Activated effector memory CD4-positive, alpha-beta T cell treated with anti-CD3 and anti-CD28 coated beads, Interleukin-2, amount 50 U/mL, for 16 hours (primary cell): ENCODE measurements at places on chromosomes 5 and 9.
A peak's percentile ranks its signal among the peaks of the same experiment; 100 is the strongest.

GRCh38 chr5:132496631-132497487 lies 6.3 kb upstream of the IRF1 start:
- DNase-seq, result peak; percentile 91

DNA sequence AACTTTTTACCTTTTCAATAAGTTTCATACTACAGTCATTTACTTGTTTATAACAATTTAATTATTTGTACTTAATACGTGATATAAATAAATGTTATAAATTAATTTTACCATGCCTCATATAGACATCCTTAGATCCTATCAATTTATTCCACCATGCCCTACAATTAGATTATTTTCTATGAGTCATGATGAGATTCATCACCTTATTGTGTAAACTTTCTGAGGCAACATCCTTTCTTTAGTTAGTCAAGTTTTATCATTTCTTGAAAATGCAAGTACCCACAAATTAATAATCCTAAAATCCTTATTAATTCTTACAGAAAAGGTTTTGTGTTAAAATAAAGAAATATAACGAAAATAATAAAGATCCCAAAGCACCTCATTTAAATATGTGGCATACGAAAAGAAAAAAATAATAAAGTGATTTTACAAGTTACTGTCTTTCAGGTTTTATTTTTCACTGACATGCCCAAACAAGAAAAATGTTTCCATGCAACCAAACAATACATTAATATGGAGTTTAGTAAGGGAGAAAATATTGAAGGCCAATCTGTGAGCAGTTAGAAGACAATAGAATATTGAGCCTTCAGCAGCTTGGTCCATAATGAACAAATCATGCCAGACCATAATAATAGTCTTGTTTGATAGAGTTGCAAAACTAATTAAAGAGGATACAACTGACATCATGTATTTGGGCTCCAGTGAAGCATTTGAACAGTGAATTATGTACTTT lies 188.7 kb upstream of the MRPS30 start:
- no peak for DNase-seq

GRCh38 chr5:138139781-138140090 lies 508 bp upstream of the NME5 start:
- no peak for DNase-seq

DNA sequence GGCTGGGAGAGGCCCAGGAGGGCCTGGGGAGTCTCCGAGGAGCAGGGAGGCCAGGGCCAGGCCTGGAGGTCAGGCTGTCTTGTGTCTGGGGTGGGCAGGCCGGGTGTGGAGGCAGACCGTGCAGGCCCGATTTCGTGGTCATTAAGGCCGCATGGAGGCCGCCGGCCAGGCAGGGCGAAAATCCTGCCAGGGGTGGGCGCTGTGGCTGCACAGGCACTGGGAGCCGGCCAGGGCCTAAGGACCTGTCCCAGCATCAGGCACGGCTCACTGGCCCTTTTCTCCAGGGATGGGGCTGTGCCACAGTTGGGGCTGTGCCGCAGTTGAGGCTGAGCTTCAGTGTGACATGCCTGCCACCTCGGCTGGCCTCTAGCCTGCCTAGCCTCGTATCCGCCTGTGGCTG lies 35.9 kb downstream of the ASS1 start:
- DNase-seq, result no peak

- DNase-seq, result no peak
These were observed 291.5 kb downstream of the ZSWIM6 start for GRCh38 chr5:61623401-61624069.

DNA sequence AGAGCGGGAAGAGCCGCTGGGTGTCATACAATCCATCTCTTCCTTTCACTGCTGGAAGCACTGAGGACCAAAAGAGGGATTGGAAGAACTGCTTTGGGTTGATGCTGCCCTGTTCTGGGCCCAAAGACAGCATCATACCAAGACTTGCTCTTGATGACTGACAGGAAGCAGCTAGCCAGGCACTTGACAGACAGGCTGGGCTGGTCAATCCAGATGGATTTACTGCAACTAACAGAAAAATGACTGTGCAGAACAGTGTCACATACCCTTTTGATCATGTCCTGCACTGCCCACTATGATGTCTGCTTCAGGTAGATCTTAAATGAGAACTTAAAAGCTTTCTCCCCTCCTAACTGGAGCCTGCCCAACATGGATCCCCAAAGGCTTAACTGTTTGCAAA lies 157.6 kb downstream of the CRB2 start:
- DNase-seq, result no peak

DNA sequence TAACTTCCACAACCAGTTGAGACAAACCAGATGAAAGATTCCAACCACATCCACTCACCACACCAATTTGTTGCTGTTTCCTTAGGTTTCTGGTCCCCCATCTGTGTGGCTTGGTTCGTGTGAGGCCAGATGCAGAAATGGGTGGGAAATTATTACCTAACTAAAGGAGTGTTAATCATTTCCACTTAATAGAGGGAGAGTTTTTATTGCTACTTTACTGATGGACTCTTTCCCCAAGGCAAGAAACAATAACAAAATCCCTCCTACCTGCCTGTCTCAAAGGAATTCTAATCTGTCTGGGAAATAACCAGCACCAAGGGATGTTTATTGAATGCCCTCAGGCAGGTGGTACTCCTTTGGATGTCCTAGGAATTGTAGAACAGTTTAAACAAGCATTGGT lies 76.3 kb downstream of the TMEM167A start:
- DNase-seq, result no peak

GRCh38 chr5:31854181-31855133 lies 215.5 kb downstream of the PDZD2 start:
- DNase-seq, result no peak

DNA sequence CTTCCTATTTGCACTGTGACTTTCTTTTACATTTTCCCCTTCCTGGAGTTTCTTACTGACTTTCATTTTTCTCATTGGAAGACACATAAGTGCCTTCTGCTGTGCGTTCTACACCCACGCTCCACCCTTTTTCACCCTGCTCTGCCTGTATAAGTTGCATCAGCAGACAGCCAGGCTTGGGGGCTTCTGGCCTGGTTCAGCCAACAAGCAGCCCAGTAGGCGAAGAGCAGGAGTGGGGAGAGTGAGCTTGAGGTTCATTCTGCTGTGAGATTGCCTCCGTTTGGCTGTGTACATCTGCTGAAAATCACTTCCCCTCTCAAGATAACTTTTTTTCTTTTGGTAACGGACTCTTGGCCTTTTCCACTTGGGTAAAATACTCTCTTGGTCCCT lies 38.4 kb downstream of the RASGRF2 start:
- no peak for DNase-seq

DNA sequence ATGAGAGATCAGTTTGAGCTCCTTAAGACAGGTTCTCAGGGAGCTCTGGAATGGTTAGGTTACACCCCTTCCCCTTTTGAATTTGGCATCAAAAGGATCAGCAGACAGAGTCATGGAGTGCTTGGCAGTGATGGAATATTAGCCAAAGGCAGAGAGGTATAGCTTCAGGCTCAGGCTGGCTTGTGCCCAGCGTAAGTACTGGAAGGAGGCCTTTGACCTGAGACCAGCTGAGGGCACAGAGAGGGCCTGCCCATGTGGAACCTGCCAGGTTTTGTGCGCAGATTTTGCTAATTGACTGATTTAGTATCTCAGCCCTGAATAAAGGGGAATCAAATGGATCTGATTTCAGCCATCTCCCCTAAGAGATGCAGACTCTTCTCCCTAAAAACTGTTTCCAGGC lies 81.5 kb downstream of the RGS3 start:
- DNase-seq, result peak; percentile 34

DNA sequence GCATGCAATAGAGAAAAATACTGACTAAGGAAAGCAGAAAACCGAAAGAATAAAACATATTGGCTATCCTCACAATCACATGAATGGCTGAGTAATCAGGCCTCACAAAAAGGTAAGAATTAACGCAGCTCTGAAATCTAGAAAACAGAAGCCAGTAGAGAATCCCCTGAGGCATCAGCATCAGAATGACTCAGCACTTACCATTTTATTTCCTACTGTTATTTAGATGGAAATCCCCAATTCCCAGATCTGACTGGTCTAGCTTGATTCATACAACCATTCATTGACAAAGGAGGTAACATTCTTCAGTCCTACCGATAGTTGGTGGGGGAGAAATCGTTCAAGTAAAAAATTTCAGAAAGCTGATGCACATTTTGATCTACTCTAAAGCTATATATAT lies 1408.4 kb upstream of the WWC1 start:
- no peak for DNase-seq

DNA sequence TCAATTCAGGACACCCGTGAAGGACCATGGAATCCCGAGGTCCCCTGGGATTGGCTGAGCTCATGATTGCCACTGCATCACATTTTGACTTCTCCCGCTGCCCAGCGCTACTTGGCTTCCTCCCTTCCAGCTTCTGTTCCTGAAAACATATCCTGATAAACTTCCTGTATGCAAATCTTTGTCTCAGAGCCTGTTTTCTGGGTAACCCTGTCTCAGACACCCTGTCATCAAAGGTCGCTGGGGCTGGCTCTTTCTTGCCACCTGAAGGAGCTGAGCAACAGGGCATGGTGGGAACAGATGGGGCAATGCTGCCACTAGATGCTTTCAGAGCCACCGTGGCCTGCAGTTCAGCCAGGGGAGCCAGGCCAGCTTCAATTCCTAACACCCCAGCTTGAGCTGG lies 154.3 kb upstream of the TBC1D2 start:
- DNase-seq, result no peak

- no peak for DNase-seq
These were observed 315.3 kb upstream of the MSX2 start for GRCh38 chr5:174409070-174409469.

GRCh38 chr5:59923465-59923864 lies 29.9 kb upstream of the PDE4D start:
- no peak for DNase-seq

GRCh38 chr9:14479163-14479560 lies 165.2 kb upstream of the NFIB start:
- no peak for DNase-seq

DNA sequence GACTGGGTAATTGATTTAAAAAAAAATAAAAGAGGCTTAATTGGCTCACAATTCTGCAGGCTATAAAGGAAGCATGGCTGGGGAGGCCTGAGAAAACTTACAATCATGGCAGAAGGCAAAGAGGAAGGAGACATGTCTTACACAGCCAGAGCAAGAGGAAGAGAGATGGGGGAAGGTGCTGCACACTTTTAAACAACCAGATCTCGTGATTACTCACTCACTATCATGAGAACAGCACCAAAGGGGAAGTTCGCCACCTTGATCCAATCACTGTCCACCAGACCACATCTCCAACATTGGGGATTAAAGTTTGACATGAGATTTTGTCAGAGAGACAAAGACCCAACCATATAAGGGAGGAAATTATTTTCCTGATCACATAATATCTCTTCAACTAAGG lies 138.8 kb upstream of the NR4A3 start:
- DNase-seq, result no peak

DNA sequence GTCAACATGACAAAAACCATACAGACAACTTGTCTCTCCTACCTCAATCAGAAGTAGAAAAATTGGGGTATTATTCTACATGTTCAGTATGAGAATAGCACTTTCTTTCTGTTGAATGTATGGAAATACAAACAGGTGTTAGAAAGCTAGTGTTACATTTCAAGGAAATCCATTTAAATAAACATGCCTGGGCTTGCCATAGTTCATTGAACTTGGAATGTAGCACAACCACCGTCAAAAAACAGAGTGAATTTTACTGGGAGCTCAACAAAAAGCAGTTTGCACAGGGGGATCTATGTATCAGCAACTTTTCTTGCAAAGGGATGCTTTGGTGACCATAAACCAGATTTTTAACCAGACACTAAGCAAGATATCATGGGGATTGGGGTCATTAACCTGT lies 307.9 kb upstream of the SMARCA2 start:
- DNase-seq, result no peak

- no peak for DNase-seq
These were observed 1.2 kb downstream of the FOXB2 start for GRCh38 chr9:77020413-77021290.

- no peak for DNase-seq
These were observed 1527.5 kb upstream of the C9orf72 start for GRCh38 chr9:29100762-29101161.

DNA sequence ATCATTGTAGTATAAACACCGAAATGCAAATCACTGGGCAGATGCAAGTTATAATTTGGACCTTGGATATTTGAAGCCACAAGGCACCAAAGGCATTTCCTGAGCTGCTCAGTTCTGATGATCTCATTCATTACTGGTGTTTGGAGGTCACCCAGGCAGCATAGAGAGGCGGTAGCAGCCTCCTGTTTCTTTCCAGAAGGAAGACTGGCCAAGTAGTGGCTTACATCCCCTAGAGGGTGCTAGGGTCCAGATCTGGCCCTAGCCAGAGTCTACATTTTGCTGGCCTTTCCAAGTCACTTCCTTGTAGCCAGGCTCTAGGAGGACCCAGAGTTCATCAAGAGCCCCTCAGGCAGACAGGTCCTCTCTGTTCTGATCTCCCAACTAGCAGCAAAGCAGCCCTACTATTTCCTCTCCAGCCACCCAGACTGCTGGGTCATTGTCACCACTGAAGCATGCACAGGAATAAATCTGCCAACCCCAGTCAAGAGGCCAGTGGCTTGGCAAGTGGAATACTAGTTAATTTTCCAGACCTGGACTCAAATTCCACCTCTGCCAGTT lies 33.4 kb upstream of the TTC1 start:
- no peak for DNase-seq

- DNase-seq, result no peak
These were observed 476.3 kb downstream of the RAB3C start for GRCh38 chr5:59058969-59059687.

DNA sequence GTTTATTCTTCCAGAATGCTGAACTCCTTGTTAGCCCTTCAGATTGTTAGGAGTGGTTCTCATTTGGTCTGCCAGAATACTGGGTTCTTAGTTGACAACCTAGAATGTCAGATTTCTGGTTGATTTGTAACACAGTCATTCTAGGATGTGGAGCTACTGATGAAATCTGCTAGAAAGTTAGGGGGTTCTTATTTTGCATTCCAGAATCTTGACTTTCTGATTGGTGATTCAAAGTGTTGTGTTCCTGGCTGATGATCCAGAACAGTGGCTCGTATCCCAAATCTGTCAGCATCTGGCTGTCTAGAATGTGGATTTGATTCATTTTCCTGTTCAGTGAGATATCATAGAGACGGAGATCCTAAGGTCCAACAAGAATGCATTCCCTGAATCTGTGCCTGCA lies 21.9 kb downstream of the PTGS1 start:
- DNase-seq, result no peak

GRCh38 chr9:33049680-33050361 lies 24.7 kb downstream of the DNAJA1 start:
- no peak for DNase-seq

GRCh38 chr5:157232706-157233105 lies 33.2 kb upstream of the CYFIP2 start:
- no peak for DNase-seq

GRCh38 chr5:35671541-35672295 lies 54.1 kb downstream of the SPEF2 start:
- no peak for DNase-seq

- no peak for DNase-seq
These were observed 4.3 kb downstream of the BBLN start for GRCh38 chr9:128164307-128164885.

DNA sequence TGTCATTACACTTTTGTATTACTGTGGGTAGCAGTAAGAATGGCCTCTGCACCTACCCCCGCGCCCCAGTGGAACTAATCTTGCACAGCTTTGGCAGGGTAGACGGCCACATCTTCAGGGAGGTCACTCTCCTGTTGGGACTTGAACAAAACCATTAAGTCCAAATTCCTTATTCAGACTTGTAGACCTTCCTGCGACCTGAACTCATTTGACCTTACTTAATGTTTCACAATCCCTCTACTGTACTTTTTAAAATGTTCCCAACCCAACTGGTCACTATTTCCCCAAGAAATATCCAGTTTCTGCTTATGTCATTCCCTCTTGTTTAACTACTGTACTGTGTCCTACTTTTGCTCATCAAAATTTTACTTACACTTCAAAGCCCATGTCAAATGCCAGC lies 5.3 kb upstream of the FAM120AOS start:
- no peak for DNase-seq
